SK-N-SH (cell line): ENCODE measurements at places on chromosomes 2 and 18. TPM values are rescaled to one million over a fixed set of nuclear protein-coding genes. Genes with fewer than 3 reads are reported as not detected.
A peak's percentile ranks its signal among the peaks of the same experiment; 100 is the strongest.

MC5R gene
- not detected in 2 replicates for polyA plus RNA-seq

SP140 gene
- 0.71 and 0.75 TPM in 2 replicates for polyA plus RNA-seq

RNF149 gene
- 15.3 and 22.9 TPM in 2 replicates for polyA plus RNA-seq

ASIC4 gene
- 0.05 and 0.10 TPM in 2 replicates for polyA plus RNA-seq

- DNase-seq: no peak
- peaks cover 65% of the 10 kb centered on the region for H3K4me1 ChIP-seq
- peak overlapping the region; percentile 58; the same call in 1 of the 2 replicates for H3K27ac ChIP-seq
- H3K36me3 ChIP-seq: no peaks in the 10 kb centered on the region
- H3K4me3 ChIP-seq: no peak overlapping the region
- H3K27me3 ChIP-seq: peaks cover 27% of the 10 kb centered on the region; the same call in 1 of the 2 replicates
These were observed 113.7 kb downstream of the CLIP4 start for GRCh38 chr2:29228947-29229346.

GRCh38 chr18:60976976-60977375 is 356.3 kb upstream of the CDH20 start:
- no peak for DNase-seq
- H3K27me3 ChIP-seq: no peaks in the 10 kb centered on the region
- no peaks in the 10 kb centered on the region for H3K4me1 ChIP-seq
- H3K36me3 ChIP-seq: no peaks in the 10 kb centered on the region

GRCh38 chr2:216696751-216697560 is 1.6 kb upstream of the IGFBP5 start:
- H3K27ac ChIP-seq: peak overlapping the region; percentile 53; the same call in 1 of the 2 replicates
- H3K27me3 ChIP-seq: no peaks in the 10 kb centered on the region
- H3K4me1 ChIP-seq: peaks cover 60% of the 10 kb centered on the region
- no peak overlapping the region; the same call in 1 of the 2 replicates for H3K4me3 ChIP-seq
- DNase-seq: no peak

DNA sequence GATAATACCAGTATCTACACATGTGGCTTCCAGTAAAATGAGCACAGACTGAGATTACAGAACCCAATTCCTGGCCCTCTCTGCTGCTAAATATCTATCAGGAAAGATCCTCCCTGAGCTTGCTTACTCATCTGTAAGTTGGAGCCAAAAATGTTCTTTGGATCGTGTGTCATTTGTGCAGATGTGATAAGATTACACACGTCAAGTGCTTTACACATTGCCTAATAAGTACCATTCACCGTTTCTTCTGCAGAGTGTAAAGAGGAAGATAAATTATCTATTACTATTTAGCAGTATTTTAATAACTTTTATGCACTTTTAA is 23.2 kb upstream of the SLC20A1 start:
- H3K4me1 ChIP-seq: peaks cover 12% of the 10 kb centered on the region; the same call in 1 of the 2 replicates
- H3K36me3 ChIP-seq: no peaks in the 10 kb centered on the region
- no peaks in the 10 kb centered on the region for H3K27me3 ChIP-seq
- no peak for DNase-seq

DNA sequence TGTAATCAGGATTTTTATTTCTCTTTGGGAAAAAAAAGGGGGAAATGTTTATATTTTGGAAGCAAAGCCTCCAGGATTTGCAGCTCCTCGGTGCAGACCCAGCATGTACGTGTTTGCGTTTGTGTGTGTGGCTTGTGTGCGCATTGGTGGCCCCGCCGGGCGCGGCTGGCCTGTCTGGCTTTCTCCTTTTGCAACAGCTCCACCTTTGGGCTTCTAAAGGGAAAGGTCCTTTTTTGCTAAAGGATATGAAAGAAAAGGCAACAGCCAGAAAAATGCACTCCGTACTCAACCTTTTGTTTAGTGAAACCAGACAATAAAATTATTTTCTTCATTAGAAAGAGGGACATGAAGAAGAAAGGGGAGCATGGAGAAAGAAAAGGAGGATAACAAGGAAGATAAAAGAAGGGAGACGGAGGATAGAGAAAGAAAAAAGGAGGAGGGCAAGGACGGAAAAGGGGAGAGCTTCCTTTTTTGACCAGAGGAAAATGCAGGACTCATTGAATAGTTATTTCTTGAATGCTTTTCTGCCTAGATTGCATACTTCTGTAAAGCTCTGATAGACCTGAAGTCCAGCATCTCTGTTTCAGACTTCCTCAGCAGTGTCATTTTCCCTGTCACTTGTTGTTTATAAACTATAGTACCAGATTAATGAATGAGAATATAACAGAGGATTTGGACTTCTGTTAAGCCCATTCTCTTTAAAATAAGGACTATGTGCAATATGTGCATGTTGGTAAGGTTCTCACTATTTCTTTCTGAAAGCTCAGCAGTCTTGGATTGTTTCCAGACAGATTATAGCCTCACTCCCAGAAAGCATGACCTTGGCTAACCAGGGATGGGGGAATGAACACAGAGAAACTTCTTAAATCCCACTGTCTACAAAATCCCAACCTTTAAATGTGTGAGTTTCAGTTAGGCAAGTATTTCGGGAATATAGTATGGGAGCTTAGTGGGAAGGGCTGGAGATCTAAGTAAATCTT is 563.1 kb upstream of the PIK3C3 start:
- H3K27me3 ChIP-seq: no peaks in the 10 kb centered on the region
- peak overlapping the region; percentile 63; the same call in 1 of the 2 replicates for H3K27ac ChIP-seq
- DNase-seq: peak; percentile 72
- peaks cover 4% of the 10 kb centered on the region for H3K4me1 ChIP-seq
- peak overlapping the region; percentile 53 for H3K4me3 ChIP-seq

DNA sequence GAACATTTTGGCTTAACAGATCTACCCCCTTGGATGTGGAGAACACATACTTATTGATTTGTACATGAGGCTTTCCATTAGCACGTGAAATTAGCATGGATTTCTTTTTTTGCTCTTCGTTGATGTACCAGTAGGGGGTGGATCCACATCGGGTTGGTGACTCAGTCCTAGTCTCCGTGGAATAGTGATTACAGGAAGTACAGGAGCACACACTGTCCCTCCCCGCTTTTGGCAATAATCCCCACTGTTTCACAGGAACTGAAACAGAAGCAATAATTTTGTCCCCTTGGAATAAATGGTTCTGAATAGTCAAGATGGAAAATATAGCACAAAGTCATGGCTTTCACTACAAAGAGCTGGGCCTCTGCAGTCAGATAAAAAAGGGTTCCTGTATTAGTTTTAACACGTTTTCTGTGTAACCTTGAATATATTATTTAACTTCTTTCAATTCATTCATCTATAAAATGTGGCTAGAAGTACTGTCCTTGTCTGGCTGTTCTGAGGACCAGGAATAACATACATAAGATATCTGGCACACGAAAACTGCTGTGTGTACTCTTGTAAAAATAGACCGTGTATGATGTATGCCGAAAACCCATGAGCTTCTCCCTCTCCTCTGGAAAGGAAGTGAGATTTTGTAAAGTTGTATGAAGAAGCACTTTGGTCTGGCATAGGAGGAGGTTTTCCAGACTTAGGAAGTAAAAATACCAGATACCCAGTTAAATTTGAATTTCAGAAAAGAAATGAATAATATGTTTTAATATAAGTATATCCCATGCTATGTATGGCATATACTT is 229.2 kb downstream of the GALR1 start:
- no peak overlapping the region for H3K4me3 ChIP-seq
- no peaks in the 10 kb centered on the region for H3K27me3 ChIP-seq
- no peaks in the 10 kb centered on the region for H3K4me1 ChIP-seq
- H3K27ac ChIP-seq: no peak overlapping the region
- H3K36me3 ChIP-seq: no peaks in the 10 kb centered on the region

- no peak overlapping the region for H3K4me3 ChIP-seq
- H3K4me1 ChIP-seq: no peaks in the 10 kb centered on the region
- DNase-seq: no peak
These were observed 11.6 kb downstream of the KLHL14 start for GRCh38 chr18:32761231-32761630.

DNA sequence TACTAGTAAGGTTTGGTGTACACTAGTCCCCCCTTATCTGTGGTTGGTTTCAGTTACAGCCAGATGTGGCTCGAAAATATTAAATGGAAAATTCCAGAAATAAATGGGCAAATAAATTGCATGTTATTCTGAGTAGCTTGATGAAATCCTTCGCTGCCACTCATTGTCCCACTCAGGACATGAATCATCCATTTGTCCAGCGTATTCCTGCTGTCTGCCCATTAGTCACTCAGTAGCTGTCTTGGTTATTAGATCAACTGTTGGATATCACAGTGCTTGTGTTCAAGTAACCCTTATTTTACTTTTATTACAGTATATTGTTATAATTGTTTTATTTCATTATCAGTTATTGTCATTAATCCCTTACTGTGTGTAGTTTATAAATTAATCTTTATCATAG is 21.7 kb downstream of the ZDBF2 start:
- H3K4me1 ChIP-seq: no peaks in the 10 kb centered on the region
- no peak for DNase-seq
- H3K4me3 ChIP-seq: no peak overlapping the region
- H3K27ac ChIP-seq: no peak overlapping the region
- H3K27me3 ChIP-seq: no peaks in the 10 kb centered on the region
- H3K36me3 ChIP-seq: no peaks in the 10 kb centered on the region

DNA sequence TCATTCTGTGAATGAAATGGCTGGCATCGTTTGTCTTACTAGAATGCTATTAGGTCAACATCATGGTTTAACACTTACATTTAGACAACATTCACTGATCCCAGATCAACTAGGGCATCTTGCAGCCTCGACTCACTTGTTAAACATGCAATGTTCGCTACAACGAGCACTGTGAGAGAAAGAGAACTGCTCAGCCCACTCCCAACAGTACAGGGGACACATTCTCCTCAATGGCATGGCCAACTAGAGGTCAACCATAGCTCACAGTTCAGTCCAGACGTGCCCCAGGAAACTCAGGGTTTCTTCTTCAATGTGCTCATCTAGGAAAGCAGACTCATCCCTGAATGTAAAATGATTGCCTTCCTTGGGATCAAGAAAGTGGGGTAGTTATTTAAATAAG is 5.9 kb downstream of the WIPF1 start:
- H3K4me3 ChIP-seq: no peak overlapping the region
- peak overlapping the region; percentile 82 for H3K27ac ChIP-seq
- H3K4me1 ChIP-seq: peaks cover 65% of the 10 kb centered on the region
- no peaks in the 10 kb centered on the region for H3K27me3 ChIP-seq
- no peak for DNase-seq
- no peaks in the 10 kb centered on the region for H3K36me3 ChIP-seq

DNA sequence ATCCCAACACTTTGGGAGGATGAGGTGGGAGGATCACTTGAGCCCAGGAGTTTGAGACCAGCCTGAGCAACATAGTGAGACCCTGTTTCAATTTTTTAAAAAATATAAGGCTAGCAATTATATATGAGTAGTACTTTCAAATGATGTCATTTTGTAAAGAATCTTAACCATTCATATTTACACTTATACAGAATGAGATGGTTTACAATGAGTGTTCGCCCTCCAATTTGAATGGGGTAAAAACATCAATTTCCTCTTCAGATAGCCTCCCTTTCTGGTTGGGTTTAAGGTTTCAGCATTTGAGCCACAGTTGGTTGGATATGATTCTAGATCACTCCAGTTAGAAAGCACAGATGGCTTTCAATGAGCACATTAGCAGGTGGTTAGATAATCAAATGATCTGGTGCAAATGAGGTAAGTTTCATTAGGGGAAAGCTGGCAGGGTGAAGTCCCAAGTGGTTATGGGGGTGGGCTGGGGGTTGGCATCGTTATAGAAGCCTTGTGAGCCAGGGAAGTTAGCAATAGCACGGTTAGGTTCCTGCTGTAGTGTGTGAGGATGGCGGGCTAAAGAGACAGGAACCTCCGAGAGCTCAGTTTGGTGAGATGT is 63.9 kb downstream of the TRPM8 start:
- no peak for DNase-seq
- H3K27ac ChIP-seq: peak overlapping the region; percentile 89
- no peaks in the 10 kb centered on the region for H3K27me3 ChIP-seq

DNA sequence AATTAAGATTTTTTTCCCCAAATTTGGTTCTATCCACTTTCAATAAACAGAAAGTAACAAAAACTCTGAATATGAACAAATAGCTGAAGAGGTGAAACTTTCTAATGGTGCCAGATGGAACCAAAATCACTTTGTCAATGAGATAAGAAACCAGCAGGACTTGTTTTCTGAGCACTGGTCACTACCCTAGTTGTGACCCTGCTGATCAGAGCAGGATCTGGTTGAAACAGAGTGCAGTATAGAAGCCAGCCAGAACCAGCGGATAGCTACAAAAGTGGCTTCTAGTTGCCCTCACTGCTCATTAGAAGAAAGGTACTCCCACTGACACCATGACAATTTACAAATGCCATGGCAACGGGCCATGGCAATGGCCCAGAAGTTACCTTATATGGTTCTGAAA is 158.3 kb upstream of the PIEZO2 start:
- DNase-seq: no peak
- no peaks in the 10 kb centered on the region for H3K36me3 ChIP-seq
- H3K4me1 ChIP-seq: no peaks in the 10 kb centered on the region
- no peak overlapping the region for H3K4me3 ChIP-seq
- H3K27me3 ChIP-seq: no peaks in the 10 kb centered on the region

- DNase-seq: no peak
- no peaks in the 10 kb centered on the region for H3K27me3 ChIP-seq
- peaks cover 33% of the 10 kb centered on the region for H3K36me3 ChIP-seq
- no peak overlapping the region for H3K4me3 ChIP-seq
These were observed 262.4 kb upstream of the CCDC68 start for GRCh38 chr18:55221622-55222021.

DNA sequence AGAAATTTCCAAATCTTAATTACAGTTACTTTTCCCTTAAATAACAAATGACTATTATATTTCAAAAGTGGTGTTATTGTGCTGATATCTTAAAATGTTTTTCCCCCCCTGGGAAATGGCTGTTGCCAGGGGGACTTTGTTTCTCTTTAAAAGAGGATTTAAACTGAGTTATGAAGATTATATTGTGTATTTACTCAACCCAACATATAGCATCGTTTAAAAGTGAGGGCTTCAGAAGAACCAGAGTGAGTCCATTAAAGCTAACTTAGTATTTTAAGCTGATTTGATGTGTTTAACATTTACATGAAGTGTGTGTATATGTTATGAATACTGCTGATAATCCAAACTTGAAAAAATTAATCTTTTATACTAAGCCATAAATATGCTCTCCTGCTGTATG is 81.6 kb downstream of the COL5A2 start:
- no peak overlapping the region for H3K4me3 ChIP-seq
- peak overlapping the region; percentile 87 for H3K27ac ChIP-seq
- H3K4me1 ChIP-seq: peaks cover 10% of the 10 kb centered on the region
- H3K36me3 ChIP-seq: no peaks in the 10 kb centered on the region
- no peaks in the 10 kb centered on the region for H3K27me3 ChIP-seq

- no peaks in the 10 kb centered on the region for H3K36me3 ChIP-seq
- DNase-seq: no peak
- no peaks in the 10 kb centered on the region for H3K4me1 ChIP-seq
- H3K4me3 ChIP-seq: no peak overlapping the region
- no peaks in the 10 kb centered on the region; the same call in 1 of the 2 replicates for H3K27me3 ChIP-seq
- H3K27ac ChIP-seq: no peak overlapping the region
These were observed 10.2 kb downstream of the ACKR3 start for GRCh38 chr2:236579746-236580315.

GRCh38 chr2:143068509-143068908 is 60.7 kb upstream of the ARHGAP15 start:
- no peaks in the 10 kb centered on the region for H3K27me3 ChIP-seq
- no peaks in the 10 kb centered on the region for H3K36me3 ChIP-seq
- H3K4me3 ChIP-seq: no peak overlapping the region
- no peaks in the 10 kb centered on the region for H3K4me1 ChIP-seq
